ENCODE measurements at places on chromosomes 12 and 14. TPM values are rescaled to one million over a fixed set of nuclear protein-coding genes. Genes with fewer than 3 reads are reported as not detected.

Gene TDRD9
- total RNA-seq = not detected

Gene OR4K14
- total RNA-seq = not detected

Gene CELA1
- not detected for total RNA-seq

Gene MYF5
- total RNA-seq = not detected

Gene PRKAB1
- 23.6 TPM for total RNA-seq

Gene RDH5
- total RNA-seq = not detected

Gene DAO
- total RNA-seq = not detected

Gene TMTC1
- total RNA-seq = 30.9 TPM

Gene SYNE2
- 7.9 TPM for total RNA-seq

Gene LGMN
- 33.2 TPM for total RNA-seq

Gene GLT8D2
- total RNA-seq = 13.1 TPM

Gene CLEC4D
- not detected for total RNA-seq

Gene SLC17A8
- total RNA-seq = not detected

Gene RBP5
- total RNA-seq = not detected

Gene ZNF891
- 0.39 TPM for total RNA-seq

Gene NPFF
- 1.7 TPM for total RNA-seq

Gene GPATCH2L
- total RNA-seq = 32.9 TPM

Gene KRT85
- not detected for total RNA-seq

Gene CPNE6
- not detected for total RNA-seq

Data from epithelial cell of alveolus of lung (primary cell).